Right ventricle myocardium inferior (tissue), 1 donor: ENCODE measurements at places on chromosomes 13 and 19.

DNA sequence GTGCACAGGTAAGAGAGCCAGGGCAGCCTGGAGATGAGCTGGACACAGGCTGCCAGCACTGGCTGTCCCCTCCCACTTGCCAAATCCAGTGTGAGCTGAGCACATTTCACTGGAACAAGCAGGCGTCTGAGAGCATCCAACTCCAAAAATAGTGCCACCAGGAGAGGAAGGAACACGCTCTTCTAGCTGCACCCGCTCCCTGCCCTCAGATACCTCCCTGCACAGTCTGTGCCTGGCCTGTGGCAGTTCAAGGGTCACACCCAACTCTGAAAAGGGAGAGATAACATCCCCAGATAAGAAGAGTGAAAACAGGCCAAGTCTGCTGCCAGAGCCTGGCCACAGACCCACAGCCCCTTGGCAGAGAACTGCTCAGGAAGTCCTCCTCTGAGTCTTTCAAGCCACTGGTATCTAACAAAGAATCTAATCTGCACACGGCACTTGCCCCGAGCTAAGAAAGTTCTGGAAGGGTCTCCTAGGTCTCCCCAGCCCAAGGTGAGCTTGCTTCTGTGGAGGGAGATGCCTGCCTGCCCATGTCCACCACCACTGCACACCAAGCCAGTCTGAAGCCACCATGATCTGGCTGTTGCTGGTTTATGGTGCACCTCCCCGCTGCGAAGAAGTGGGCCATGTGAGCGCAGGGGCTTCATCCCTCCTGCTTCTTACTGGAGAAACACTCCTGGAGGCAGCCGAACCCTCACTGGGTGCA lies 14.7 kb downstream of the ELL start:
- DNase-seq = peak; percentile 72

DNA sequence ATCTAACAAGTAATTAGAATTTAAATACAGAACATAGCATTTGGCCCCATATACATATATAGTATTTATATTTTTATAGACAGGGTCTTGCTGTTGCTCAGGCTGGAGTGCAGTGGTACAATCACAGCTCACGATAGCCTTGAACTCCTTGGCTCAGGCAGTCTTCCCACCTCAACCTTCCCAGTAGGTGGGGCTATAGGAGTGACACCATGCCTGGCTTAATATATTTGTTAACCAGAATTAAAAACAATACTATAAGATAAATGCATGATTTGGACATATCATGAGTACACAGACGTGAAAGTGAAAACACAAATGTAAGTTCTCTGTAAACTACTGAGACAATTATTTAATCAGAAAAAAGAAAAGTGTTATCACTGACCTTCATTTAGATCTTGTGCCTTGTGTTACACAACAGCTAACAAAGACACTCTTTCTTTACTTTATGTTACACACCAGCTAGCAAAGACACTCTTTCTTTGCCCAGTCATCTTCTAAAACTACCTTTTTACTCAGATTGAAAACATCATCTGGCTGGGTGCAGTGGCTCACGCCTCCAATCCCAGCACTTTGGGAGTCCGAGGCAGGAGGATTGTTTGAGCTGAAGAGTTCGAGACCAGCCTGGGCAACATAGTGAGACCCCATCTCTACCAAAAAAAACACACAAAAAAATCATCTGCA lies 22.6 kb downstream of the CARS2 start:
- DNase-seq = no peak

GRCh38 chr13:30787738-30788525 lies 52.6 kb downstream of the ALOX5AP start:
- no peak for DNase-seq

DNA sequence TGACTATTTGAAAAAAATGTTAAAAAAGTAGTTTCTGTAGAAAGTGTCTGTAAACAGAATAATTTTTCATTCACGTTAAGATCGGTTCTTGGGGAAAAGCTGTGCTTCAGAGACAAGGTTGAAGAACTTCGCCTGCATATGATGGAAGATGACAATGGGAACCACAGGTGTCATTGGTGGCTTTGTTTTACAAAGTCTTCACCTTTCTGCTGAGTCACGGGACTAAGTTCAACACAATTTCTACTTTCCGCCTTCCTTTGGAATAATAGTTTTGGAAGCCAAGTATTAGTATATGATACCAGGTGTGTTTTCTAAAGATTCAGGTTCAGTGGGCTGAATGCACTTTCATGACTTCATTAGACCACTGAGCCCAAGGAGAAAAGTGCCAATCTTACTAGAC lies 155.6 kb upstream of the RNF113B start:
- no peak for DNase-seq

GRCh38 chr19:41868120-41868988 lies 8.3 kb downstream of the RPS19 start:
- DNase-seq = peak; percentile 23

- DNase-seq = no peak
Observed at GRCh38 chr13:25958986-25959385, 92.8 kb downstream of the SHISA2 start.

DNA sequence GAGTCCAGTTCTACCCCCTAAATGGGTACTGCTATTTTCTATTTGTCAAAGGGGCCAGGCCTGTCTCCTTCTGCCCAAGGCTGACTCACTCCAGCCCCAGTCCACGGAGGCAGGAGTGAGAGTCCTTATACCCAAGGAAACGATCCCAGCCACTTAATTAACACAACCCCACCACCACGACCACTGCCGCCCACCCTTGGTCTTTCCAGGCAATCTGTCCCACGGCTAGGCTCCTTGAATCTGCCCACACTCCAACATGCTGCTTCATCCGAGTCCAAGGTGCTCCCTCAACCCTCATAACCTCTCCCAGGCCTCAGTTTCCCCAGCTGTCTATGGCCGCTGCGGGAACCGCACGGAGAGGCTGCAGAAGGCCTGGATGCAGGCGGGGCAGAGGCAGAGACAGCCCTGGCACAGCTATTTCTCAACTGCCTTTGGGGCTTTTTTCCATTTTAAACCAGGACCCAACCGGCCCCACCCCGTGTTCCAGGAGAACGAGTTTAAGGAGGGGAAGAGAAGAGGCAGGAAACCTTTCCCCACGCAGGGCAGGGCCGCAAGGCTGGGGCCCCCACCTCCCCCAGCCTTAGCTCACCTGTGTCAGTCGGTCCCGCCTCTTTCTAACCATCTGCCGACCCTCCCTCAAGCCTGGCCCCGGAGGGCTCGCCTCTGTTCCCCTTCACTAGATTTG lies 746 bp downstream of the RAB3D start:
- DNase-seq = no peak

- DNase-seq = no peak
Observed at GRCh38 chr19:31583148-31583547, 233.9 kb upstream of the TSHZ3 start.

DNA sequence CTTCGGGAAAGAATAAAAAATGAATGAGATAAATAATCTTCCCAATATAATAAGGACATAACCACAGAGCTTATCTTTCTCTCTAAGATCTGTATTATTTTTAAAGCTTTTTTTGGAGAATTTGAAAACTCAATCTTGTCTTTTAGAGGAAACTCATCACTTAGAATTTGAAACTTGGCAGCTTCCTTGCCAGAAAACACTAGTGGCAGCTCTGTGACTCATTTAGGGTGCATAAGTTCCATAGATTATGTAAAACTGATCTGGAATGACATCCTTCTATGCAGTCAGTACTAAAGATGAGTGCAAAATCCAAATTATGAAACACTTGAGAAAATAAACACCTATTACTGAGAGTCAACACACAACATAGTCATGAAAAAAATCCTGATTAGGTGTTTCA lies 848.0 kb downstream of the DACH1 start:
- DNase-seq = no peak

GRCh38 chr13:43767341-43767931 lies 19.3 kb downstream of the ENOX1 start:
- DNase-seq = no peak
